ENCODE measurements at places on chromosomes 6 and 20.
A peak's percentile ranks its signal among the peaks of the same experiment; 100 is the strongest.

GRCh38 chr20:1801225-1801928, 93.8 kb upstream of the SIRPA start:
- DNase-seq, result no peak

- DNase-seq, result no peak
Measured at GRCh38 chr6:168216117-168216516, 103.5 kb downstream of the DACT2 start.

GRCh38 chr6:151610326-151610725, 116.5 kb downstream of the CCDC170 start:
- DNase-seq, result no peak

DNA sequence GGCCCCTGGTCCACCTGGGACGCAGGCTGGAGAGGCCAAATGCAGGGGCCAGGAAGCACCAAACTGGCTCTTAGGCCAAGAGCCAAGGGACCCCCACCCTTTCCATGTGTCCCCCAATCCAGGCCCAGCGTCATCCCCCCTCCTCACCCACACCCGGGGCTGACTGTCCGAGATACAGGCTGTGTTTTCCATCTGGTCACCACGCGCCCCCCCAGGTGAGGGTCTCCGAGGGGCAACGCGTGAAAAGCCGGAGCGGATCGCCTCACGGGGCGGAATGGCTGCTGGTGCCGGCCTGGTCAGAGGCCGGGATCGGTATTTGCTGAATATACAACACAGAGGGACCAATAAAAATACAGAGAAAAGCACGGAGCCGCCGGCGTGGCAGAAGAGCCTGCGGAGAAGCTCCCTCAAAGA, 5.2 kb upstream of the ABHD16B start:
- DNase-seq, result no peak

GRCh38 chr20:49646126-49646525, 67.6 kb downstream of the B4GALT5 start:
- DNase-seq, result no peak

DNA sequence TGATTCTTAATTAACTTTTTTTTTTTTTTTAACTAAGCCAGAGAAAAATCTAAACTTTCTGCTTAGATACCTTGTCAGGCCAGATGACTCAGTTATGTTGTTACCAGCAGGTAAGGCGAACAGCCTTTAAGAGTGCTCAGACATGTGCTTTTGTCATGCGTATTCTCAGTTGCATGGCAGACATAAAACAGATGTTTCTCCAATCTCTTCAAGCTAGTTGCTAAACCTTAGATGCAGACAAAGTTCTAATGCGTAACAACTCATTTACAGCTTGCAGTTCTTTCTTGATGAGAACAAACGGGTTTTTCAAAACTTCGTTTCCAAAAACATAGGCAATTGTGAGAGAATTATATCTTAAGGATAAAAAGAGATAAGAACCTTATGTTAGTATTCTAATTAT, 49.6 kb upstream of the GFRAL start:
- no peak for DNase-seq

DNA sequence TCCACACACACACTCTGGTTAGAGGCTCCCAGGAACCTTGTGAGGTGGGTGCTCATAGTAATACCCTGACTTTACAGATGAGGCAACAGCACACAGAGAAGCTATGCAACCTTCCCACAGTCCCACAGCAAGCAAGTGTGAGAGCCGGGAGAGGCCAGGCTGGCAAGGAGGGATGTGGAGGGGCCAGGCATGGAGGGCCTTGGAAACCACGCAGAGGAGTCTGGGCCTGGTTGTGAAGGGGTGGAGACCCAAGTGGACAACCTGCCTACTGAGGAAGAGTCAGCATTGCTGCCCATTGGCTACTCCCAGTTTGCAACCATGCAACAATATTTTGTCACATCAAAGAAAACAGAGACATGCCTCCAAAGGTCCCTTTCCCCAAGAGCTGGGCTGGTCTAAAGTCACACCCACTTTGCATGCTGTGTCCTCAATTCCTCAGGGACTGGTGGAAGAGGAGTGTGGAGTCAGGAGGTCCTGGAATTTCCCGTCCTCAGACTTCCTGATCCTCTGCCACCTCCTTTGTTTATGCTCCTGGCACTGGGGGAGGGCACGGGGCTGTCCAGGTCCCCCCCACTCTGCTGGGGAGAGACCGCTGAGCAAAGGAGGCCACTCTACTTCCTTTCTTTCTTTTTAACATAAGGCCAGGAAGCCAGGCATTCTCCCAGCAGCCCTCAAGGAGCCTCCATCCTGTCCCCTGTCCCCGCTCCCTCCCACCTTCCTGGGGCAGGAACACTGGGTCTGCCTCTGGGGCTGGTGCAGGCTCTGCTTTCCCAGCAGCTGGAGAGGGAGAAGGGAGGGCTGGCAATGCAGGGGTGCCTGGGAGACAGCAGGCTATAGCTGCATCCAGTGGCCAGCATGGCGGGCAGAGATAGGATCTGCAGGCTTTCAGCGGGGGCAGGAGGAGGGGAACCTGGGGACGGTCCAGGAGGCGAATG, 68.3 kb downstream of the NOL4L start:
- no peak for DNase-seq

GRCh38 chr6:22079783-22080182, 217.1 kb downstream of the PRL start:
- no peak for DNase-seq

GRCh38 chr20:60056407-60057122, 98.3 kb downstream of the CDH26 start:
- DNase-seq, result peak; percentile 17

GRCh38 chr20:1389703-1390580, 2.9 kb downstream of the FKBP1A start:
- DNase-seq, result no peak

Measured in activated CD4-positive, alpha-beta T cell treated with anti-CD3 and anti-CD28 coated beads for 48 hours (primary cell).